ENCODE measurements at places on chromosomes 16 and 17.

- DNase-seq: no peak
Measured at GRCh38 chr16:58345574-58346354, 46.5 kb upstream of the GINS3 start.

DNA sequence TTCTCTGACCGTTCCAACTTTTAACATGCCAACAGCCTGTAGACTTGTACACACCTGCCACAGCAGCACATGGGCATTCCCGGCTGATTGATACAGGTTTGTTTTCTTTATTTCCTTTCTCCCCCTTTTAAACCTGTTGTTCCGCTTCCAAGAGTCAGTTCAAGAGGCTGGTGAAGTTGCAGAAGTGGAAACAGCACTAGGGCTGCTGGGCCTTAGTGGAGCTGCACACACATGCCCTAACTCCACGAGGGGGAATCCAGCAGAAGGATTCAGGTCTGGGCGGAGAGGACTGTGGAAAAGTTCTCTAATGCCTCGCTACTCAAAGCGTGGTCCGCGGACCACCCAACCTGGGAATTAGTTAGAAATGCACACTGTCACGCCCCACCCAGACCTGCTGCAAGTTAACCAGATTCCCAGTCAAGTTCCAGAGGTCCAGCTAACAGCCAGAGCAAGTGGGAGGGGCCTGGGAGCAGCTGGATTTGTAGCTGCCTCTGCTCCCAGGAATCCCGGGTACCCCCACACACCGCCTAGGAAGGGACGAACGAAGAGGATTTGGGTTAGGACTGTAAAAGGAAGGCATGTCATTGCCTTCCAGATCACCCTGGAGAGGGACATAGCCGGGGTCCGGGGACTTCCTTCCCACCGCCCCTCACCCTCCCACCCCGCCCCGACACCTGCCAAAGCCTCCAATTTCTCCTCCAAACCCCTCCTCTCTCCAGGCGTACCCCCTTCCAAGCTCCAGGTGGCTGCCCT, 542 bp downstream of the SLC39A11 start:
- peak; percentile 50 for DNase-seq

DNA sequence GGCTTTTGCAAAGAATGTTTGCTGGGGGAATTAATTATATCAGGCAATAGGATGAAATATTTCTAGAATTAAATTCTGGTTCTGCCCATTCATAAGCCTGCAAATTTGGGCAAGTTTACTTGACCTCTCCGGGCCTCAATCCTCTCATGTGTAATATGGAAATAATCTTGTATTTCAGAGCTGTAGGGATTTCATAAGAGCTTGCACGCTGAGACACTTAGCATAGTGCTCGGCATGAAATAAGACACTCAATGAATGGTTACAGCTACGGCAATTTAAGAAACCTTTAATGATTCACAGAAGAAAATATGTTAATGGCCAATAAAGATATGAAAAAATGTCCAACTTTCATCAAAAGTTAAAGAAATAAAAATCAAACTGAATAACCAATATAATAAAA, 40.6 kb upstream of the PITPNM3 start:
- no peak for DNase-seq

DNA sequence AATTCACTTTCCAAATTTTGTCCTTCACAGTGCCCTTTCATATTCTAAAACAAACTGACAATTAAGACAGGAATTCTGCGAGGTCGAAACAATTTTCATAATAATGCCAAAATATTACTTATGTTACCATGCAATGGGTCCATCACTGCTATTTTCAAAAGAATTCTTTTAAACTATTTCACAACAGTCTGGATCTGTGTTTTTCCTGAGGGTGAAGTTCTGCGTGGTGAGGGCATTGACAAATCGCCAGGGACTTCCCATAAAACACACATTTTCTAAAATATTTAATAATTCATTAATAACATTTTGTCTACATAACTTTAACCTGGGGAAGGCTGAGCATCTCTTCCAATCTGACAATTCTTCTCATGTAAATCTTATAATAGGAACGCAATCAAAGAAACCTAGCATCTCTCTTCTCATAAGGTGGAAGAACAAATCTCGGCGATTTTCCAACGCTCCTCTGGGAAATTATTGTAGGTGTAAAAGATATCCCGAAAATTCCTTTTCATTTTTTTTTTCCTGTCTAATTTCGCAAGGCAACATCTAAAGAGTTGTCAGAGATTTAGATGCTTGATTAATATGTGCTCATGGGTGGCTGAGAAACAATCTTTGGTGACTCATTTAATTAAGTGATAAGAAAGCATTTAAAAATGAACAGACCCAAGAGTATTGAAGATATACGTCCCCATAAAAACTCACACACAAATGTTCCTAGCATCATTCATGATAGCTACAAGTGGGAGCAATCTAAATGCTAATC, 41.5 kb downstream of the CALB2 start:
- DNase-seq: no peak

DNA sequence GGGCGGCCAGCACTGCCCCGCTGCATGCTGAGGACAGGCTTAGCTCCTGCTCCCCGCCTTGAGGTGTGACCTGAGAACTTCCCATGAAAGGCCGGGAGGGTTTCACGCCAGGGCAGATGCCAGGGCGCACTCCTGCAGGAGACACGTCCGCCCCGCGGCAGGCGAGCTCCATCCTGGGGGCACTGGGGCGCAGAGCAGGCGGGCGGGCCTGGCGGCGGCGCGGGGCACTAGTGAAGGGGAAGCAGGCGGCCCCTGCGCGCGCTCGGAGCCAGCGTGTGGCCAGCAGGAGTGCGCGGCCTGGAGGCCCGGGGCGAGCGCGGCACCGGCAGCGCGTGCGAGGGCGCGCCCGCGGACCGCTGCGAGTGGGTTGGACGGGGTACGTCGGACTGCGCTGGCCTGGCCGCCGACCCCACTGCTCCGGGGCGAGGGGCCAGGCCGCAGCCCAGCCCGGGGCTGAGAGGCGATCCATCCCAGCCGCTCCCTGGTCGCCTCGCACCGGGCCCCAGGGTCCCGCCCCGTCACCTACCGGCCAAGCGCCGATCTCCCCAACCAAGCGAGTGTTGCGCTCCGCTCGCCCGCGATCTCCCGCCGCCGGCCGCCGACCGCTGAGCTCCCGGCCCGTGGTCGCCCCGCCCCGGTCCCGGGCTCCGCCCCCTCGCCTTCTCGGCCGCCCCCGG, at the start of gene MAP3K14:
Gene MAP3K14 (minus strand): TSS at position 587 of the 677 bp plus-strand sequence. CDS start 26,275 bp downstream, outside the sequence.
- DNase-seq: peak; percentile 42

GRCh38 chr17:40522250-40522960, 21.0 kb upstream of the TNS4 start:
- DNase-seq: no peak

DNA sequence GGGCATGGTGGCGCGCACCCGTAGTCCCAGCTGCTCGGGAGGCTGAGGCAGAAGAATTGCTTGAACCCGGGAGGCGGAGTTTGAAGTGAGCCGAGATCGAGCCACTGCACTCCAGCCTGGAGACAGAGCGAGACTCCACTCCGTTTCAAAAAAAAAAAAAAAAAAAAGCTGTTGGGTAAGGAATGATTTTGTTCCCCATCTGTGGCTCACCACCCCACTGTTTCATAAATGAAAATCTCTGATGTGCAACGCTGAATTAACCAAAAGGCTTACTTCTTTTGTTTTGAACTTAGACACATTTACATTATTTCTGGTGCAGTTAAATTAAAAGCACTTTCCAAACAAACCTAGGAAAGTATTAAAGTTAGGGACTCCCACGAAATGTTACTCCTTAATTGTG, 1.2 kb upstream of the METTL9 start:
- DNase-seq: no peak

GRCh38 chr17:82948957-82949356, 109.1 kb upstream of the ZNF750 start:
- no peak for DNase-seq

DNA sequence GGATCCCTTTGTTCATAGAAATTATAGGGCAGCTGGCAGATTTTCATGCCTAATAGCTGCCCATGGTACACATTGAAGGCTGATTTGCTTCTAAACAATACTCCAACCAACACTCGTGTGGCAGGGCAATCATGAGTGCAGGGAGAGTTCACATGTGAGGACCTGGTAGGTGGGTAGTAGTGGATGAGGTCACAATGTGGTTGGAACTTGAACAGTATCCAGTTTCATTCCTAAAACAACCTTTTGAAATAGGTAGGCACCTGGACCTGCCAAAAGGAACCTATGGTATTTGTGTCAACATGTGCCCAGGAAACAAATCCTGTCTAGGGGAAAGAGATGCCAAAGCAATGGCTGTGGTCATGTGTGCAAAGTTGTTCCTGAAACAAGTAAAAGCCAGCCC, 32.8 kb downstream of the CCL4 start:
- no peak for DNase-seq

- DNase-seq: no peak
Measured at GRCh38 chr16:50548125-50548908, at the start of gene NKD1. TSS of gene NKD1 (plus strand) at chr16:50548396. CDS start at chr16:50548554, 158 bp downstream.

GRCh38 chr16:55499281-55499680, 9.6 kb upstream of the LPCAT2 start:
- DNase-seq: no peak

GRCh38 chr16:13958474-13958873, 38.5 kb downstream of the ERCC4 start:
- DNase-seq: no peak

- DNase-seq: no peak
Measured at GRCh38 chr17:42520540-42520951, 15.5 kb upstream of the NAGLU start.

DNA sequence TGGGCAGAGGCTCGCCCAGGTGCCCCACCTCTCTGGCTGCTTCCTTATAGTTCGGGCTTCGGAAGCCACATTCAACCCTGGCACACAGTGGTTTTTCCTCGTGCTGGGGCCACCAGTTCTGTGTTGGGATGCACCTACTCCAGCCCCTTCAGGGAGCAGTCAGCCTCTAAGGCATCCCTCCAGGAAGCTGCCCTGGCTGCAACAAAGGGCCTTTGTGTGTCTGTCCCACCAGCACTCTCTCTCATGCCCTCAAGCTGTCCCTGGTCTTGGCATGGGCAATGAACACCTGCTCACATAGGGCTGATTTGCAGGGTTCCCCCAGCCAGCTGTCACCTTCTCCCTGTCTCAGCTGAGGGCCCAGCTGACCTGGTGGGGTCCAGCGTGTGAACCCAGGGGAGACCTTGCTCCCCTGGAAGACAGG, 754 bp upstream of the NOXO1 start:
- no peak for DNase-seq

GRCh38 chr17:79715943-79716797, 14.6 kb upstream of the ENPP7 start:
- DNase-seq: no peak

DNA sequence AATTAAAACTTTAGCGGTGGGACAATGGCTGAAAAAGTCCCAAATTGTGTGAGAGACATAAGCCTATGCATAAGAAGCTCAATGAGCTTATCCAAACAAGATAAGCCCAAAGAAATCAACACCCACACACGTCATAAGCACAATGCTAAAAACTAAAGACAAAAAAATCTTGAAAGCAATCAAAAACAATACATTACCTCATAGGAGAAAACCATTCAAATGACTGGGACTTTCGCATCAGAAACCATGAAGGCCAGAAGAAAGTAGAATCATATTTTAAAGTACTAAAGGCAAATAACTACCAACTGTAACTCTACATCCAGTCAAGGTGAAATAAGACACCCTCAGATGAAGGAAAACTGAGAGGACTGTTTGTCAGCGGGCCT, 50.2 kb downstream of the ZCCHC14 start:
- no peak for DNase-seq

DNA sequence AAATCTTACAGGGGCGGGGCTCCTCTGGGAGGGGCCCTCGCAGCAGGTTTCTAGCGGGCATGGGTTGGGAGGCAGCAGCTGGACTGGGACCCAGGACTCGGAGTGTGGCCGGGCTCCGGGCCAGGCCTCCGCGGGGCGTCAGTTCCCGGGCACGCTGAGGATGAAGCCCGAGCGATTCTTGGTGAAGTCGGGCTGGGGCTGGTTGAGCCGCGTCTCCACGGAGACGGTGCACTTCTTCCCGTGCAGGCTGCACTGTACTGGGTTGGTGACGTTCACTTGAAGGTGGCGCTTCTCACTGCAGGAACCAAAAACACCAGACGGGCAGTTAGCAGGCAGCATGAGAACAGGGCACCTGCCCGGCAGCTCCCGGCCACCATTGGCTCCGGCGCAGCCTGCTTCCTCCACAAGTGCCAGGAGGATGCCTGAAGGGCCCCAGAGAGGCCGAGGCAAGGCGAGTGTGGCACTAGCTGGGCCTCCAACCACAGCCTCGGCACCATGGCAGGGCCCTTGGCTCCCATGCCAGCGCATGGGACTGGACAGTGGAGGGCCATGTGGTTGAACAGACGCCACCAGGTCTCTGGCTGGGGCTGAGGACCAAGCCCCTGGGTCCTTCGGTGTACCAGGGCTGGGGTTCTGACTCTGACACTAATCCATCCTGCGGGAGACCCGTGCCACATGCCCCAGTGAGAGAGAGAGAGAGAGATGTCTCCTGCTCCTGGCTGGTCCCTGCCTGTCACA, 8.0 kb downstream of the CDK5R1 start:
- DNase-seq: no peak

DNA sequence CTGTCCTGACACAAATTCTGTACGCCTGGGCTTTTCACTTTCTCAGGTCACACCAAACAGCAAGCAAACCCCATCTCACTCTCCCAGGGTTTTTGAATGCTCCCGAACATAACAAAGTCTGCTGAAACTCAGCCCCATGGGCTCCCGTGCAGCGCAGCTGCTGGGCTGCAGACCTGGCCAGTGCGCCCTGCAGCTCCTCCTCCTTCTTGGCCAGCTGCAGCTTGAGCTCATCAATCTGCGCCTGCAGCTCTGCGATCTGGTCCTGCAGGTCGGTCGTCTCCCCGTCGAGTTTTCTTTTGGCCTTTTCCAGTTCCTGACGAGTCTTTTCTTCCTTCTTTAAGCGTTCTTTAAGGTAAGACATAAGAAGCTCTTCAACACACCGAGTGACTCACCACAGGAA, 70.5 kb downstream of the NDEL1 start:
- DNase-seq: no peak

DNA sequence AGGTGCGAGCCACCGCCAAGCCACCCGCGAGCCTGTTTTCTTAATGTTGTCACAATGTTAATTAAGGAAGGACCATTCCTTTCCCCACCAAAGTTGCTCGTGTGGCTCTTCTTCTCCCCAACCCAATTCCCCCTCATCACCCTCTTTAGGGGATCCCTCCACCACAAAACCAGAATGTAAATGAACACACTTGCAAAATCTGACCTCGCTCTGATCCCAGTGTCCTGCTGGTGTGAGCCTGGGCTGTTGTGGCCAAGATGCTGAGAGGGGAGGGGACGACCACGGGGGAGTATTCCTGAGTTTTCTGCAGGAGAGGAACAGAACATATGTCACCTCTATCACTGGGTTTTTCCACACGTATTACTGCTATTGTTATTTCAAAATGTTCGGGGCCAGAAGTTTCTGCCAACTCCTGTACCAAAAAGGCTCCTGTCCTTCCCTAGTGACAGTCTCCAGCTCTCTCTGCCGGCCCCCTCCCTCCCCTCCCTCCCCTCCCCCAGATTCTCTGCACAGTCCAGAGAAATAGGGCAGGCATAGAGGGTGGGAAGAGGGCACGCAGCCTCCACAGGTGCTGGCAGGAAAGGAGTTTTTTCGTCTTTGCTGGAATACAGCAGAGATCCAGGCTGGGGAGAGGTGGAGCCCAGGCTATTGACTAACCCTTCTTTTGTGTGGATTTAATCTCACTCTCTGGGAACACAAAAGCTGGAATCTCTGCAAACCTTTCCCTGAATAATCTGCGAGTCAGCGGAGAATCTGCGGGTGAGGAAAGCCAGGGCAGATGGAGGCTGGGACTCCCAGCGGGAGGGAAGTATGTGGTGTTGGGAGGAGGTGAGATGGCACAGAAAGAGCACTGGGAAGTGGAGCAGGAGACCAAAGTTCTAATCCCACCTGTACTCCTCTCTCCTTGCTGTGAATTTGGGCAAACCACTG, 4.5 kb upstream of the CA4 start:
- no peak for DNase-seq
